ENCODE measurements at places on chromosomes 6 and 20. TPM values are rescaled to one million over a fixed set of nuclear protein-coding genes. Genes with fewer than 3 reads are reported as not detected.
A peak's percentile ranks its signal among the peaks of the same experiment; 100 is the strongest.

GRCh38 chr6:8322659-8323058, 112.7 kb downstream of the SLC35B3 start:
- DNase-seq: no peak

DNA sequence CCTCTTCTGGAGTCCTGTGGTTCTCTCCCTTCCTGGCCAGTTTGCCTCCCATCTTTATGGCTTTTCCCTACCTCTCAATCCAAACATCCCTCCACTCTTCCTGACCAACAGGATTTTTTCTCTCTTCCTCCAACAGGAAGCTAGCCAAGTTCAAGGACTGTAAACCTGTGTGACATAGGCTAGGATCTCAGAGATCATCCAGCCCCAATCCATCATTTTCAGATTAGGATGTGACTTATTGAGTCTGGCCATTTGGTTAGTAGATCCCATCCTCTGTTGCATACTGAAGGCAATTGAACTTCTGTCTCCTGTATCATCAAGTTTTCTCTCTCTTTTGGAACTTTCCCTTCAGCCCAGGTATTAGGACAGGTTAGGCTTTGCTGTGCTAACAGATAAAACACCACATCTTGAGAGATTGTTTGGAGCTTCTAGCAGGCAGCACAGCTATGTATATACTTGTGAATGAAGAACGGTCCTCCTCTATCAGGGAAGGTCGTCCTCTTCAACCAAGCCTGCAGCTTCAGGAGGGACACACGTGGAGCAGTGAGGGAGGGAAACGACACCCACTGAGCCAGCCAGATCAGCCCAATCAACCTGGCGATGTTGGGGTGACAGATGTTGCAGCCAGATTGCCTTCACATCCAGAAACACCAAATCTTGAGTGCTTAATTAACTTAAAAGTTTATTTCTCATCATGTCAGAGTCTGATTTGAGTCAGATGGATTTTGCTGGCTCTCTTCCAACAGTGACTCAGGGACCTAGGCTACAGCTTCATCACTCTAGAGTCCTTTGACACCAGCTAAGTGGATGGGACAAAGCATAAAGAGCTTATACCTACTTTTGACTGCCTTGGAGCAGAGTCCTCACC, 106.8 kb downstream of the GJA10 start:
- DNase-seq: no peak

The LZTS3 gene
- 19.1 TPM for total RNA-seq

The CCN6 gene
- total RNA-seq: not detected

GRCh38 chr6:91127752-91128151, 540.9 kb upstream of the MAP3K7 start:
- no peak for DNase-seq

DNA sequence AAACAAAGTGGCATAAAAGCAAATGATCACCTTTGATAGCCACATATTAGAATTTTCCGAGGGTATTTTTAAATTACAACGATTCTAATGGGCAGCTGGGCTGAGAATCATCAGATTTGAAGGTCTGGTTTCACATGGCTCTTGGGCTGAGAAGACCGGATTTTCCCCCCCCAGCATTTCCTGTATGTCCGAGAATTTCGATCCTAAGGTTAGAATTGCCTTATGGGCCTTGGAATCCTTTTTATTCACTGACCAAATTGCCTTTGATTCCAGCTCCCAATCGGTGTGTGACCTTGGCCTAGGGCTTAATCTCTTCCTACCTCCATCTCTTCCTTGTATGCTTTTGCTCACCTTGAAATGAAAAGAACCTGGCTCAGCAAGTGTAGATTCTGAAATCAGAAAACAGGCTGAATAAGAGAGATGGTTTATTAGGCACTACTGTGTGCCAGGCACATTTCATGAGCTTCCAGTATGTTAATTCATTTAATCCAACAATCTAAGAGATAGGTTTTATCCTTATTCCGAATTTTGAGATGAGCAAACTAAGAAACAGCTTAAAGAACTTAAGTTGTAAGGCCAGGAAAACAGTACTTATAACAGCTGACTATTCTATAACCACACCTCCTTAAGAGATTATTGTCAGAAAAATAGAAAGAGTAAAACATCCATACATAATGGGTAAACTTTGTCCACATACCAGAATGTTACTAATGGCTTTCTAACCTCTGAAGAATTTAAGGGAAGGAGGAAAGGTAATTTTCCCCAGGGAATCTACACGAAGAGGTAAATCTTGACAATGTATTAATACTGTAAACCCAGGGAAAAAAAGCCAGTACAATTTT, 39.4 kb downstream of the HFE start:
- no peak for DNase-seq

The HSPA12B gene
- not detected for total RNA-seq

- no peak for DNase-seq
These were observed 436.8 kb downstream of the HAO1 start for GRCh38 chr20:7503501-7503900.

DNA sequence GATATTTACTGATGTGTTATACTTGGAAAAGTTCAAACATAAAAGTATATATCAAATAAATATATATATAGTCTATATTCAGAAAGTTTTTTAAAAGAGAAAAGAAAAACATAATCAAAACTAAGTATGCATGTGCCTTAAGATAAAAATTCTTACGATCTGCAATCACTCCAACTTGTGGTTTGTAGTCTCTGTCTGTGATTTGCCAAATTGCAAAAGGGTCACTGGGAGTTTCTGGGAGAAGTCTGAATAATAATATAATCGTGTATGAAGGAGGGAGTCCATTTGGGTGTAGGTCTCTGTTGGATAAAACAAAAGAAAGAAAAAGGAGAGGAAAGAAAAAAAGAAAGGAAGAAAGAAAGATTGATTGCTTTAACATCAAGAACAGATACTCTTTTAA, 92.4 kb downstream of the COL12A1 start:
- DNase-seq: no peak

DNA sequence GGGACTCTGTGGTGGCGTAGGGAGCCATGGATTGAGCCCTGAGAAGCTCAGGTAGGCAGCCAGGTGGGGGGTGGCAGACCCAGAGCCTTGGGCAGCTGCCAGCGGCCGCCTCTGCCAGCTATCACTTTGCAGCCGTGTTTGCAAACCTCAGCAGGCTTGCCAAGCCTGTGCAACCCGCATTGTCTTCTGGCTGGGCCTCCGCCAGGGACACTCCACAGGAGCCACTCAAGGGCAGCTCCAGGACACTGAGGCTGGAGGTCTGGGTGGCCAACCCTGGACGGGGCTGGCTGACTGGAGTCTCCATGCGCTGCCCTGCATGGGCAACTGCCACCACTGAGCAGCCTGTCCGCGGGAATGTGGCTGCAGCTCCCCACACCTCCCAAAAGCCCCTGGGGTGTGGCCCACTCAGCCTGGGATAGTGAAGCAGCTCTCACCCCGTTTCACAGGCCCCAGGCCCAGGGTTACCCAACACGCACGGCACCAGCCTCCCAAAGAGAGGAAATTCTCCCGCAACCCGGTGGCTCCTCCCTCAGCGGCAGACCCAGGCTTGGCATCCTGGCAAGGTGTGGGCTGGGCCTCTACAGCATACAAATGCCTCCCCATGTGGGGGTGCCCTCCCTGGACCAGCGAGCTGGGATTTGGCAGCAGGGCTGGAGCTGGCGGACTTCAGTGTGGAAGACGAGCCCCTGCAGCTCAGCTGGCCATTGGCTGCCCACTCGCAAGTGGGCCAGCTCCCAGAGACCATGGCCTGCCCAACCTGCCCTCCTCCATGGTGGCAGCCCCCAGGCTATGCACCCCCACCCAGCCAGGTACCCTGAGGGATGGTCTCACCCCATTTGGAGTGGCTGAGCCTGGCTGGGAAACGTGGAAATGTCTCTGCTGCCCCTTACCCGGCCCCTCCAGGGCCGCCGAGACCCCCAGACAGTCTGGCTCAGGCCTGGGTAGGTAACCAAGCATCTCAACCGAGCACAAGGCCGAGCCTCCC, 2.9 kb downstream of the CHRNA4 start:
- DNase-seq: no peak

The BNIP5 gene
- total RNA-seq: not detected

The DSP gene
- total RNA-seq: 0.05 TPM

The TGM3 gene
- not detected for total RNA-seq

GRCh38 chr6:47832386-47833100, 50.7 kb downstream of the OPN5 start:
- DNase-seq: no peak

DNA sequence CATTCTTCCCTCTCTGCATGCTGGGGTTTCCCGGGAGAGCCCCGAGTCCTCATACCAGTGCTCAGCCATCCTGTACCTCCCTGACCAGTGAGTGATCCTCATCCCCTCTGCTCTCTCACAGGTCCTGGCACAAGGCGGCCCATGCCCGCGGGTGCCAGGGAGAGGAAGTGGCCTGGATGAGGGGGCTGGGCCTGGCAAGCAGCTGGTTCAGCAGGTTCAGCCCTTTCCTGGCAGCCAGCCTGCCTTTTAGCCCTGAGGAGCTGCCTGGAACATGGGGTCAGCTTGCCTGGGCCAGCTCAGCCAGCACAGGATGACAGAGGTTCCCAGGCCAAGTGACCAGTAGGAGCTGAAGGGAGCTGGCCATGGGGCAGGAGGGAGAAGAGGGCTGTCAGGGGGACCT, 10.9 kb downstream of the MOCS1 start:
- DNase-seq: no peak

GRCh38 chr6:27178860-27179259, 68.6 kb upstream of the PRSS16 start:
- DNase-seq: no peak

- DNase-seq: peak; percentile 32
These were observed 22.5 kb downstream of the MOCS3 start for GRCh38 chr20:50980851-50981713.

The HTR1B gene
- total RNA-seq: not detected

The PROCR gene
- 1.5 TPM for total RNA-seq

DNA sequence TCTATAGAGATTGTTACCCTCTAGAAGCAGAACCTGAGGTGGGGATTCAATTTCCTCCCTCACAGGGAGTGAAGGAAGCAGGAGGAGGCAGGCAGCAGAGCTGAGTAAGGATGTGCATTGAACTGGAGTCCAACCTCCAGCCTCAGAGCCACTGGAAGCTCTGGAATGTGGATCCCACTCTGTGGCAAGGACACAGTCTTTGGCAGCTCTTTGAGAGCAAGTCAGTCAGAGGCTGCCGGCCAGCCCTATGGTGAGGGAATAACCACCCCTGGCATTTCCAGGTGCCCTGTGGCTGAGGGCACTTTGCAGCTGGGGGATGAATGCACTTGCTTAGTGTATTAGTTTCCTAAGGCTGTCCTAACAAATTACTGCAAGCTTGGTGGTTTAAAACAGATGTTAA, 37.2 kb downstream of the EBF4 start:
- no peak for DNase-seq

The BPIFB4 gene
- not detected for total RNA-seq

GRCh38 chr6:125743604-125744003, 5.8 kb upstream of the HEY2 start:
- DNase-seq: no peak

GRCh38 chr6:161850562-161850961, 576.7 kb upstream of the AGPAT4 start:
- no peak for DNase-seq

- DNase-seq: no peak
These were observed 130.7 kb downstream of the LRFN2 start for GRCh38 chr6:40456390-40457013.

GRCh38 chr20:31712564-31713311, 9.9 kb downstream of the BCL2L1 start:
- no peak for DNase-seq

- no peak for DNase-seq
These were observed 1.4 kb downstream of the AHCY start for GRCh38 chr20:34301587-34302311.

The TBX18 gene
- not detected for total RNA-seq

- DNase-seq: no peak
These were observed 47.0 kb downstream of the CDH4 start for GRCh38 chr20:61299104-61299503.

The RPS6KA2 gene
- total RNA-seq: 3.3 TPM

DNA sequence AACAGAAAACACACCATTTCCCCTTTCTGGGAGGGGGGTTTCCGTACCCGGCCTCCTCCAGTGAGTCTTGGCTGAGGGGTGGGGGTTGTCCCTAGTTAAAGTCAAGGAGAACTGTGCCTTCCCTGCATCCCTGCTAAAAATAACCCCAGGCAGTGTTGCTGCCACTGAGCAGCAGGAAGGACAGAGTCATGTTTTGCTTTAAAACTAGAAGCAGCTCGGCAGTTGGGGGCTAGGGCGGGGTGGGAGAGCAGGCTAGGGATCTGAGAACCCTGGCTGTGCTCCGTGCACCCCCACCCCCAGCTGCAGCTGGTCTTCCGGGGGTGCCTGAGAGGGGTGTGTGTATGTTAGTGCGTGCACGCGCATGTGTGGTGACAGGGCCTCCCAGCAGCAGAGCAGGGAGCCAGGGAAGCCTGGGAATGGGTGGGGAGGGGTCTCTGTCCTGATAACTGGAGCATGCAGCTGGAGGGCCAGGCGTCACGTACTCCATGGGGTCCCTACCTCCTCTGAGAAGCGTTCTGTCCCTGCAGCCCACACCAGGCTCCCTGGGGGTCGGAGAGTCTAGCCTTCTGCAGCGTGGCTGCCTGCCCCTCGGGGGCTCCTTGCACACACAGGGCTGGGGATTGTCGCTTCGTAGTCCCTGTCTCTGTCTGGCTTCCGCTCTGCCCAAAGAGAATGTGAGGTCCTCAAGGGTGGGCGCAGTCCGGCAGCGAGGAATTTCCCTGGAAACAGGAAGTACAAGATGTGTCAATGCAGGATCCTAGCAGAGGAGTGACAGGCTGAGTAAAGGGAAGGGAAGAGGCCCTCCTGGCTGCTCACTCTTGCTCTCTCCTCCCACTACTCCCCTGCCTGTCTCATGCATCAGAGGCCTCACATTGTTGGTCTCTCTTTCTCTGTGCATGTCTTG, 16.8 kb upstream of the ARMC12 start:
- DNase-seq: no peak

The MROH8 gene
- 2.0 TPM for total RNA-seq

GRCh38 chr6:20352346-20352745, 49.3 kb upstream of the E2F3 start:
- no peak for DNase-seq

The MARCKS gene
- 0.68 TPM for total RNA-seq

DNA sequence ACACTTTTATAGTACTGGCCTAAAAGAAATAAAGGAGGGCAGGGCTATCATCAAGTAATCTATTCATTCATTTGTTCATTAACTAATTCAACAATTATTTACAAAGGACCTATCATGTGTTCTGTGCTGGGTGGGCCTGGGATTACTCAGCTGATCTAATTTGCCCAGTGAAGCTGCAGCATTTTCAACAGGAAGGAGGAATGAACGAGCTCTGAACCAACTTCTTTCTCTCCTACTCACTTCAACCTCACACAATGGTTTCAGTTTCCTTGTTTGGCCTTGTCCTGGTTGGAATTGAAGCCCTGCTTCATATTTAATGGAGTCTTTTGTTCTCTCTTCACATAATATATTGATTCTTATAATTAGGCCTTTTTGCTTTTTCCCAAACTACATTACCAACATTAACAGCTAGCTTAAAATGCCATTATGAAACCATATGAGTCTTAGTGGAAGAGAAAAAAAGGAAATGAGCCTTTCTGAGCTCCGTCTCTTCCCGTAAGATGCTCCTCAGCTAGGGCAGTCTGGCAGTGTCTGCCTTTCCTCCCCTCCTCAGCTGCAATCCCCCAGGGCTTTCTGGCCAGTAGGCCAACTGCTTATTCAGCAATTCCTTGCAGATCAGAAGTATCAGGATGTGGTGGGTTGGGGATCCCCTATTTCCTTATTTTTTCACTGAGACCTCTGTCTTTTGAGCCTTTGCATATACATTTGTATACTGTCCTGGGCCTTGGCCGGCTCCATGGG, 79.4 kb upstream of the NRN1 start:
- no peak for DNase-seq

Data from T-helper 17 cell (primary cell).